ENCODE measurements at places on chromosomes 13 and 19.

- DNase-seq, result no peak
Observed at GRCh38 chr19:50776131-50776530, 5.9 kb downstream of the GPR32 start.

DNA sequence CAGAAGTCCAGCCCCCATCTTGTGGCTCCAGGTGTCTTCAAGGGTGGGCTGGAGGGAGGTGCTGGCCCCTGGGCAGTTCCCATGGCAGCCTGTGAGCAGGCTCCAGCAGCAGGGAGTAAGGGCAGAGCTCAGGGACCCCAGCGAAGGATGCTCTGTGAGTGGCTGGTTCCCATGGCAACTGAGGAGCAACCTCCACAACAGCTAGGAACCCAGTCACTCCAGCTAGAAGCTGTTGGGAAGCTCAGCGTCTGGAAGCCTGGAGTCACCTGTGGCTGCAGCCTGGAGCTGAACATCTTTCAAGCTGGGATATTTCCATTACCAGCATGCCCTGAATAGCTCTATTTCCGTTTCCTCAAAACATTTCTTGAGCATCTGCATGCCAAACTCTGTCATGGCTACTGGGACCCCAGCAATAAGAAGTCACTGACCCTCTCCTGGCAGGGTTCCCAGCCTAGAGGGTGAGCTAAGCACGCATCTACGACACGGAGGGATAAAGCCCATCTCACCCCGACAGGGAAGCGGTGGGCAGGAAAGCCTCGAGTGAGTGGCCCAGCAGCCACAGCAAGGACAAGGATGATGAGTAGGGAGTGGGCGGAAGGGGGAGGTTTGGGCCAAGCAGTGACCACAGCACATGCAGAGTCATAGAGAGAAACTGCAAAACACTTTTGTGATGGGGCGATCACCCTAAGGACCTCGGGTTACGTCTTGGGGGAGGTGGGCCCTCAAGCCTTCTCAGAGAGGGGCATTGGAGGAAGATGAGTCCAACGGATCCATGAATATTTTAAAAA lies 52.6 kb downstream of the ALOX5AP start:
- no peak for DNase-seq

GRCh38 chr19:46860846-46861690 lies at the start of gene ARHGAP35:
TSS of gene ARHGAP35 (plus strand) at chr19:46860997. CDS start at chr19:46918676, 57,679 bp downstream.
- DNase-seq, result peak; percentile 85

DNA sequence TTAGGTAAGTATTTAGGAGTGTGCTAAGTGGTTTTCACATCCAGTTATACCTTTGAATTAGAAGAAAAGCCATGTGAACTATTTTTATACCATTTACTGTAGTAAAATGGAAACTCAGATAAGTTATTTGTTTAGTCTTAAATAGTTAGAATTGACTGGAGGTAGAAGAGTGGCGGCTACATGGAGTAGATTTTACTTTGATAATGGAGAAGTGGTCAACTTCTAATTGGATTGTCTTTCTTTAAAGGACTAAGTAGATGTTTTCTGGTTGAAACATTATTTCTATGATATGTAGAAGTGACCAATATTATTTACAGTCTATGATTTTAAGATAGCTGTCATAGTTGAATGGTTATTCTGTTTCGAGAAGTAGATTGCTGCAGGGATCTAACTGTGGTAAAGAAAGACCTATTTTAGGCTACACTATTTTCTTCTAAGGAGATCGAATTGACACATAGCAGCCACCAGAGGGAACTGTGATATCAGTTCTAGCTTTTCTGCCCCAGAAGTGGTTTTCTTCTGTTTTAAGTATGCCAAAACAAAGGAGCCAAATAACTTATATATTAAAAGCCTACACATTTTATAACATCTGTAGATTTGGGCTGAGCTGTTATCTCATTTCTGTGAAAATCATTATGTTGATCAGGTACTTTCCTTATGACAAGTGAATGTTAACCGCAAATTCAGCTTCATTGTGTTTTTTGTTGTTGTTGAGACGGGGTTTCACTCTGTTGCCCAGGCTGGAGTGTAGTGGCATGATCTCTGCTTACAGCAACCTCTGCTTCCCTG lies 26.1 kb downstream of the ZMYM2 start:
- DNase-seq, result no peak

- DNase-seq, result no peak
Observed at GRCh38 chr19:31334849-31335624, 14.2 kb downstream of the TSHZ3 start.

DNA sequence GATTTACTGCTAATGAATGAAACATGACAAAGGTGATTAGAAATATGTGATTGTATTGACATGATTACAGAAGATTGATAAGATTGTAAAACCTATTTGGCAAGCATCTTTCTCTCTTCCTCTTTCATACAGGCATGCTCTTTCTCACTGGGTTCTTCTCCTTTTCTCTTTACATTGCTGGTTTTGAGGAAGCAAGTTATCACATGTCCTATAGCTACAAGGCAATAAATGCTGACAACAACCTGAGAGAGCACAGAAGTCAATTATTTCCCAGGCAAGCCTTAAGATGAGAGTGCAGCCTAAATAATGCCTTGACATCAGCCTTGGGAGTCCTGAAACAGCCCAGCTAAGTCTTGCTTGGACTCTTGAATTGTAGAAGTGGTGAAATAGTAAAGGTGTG lies 875.0 kb downstream of the SLITRK1 start:
- no peak for DNase-seq

- DNase-seq, result no peak
Observed at GRCh38 chr19:7469669-7470285, 19.1 kb downstream of the PEX11G start.

DNA sequence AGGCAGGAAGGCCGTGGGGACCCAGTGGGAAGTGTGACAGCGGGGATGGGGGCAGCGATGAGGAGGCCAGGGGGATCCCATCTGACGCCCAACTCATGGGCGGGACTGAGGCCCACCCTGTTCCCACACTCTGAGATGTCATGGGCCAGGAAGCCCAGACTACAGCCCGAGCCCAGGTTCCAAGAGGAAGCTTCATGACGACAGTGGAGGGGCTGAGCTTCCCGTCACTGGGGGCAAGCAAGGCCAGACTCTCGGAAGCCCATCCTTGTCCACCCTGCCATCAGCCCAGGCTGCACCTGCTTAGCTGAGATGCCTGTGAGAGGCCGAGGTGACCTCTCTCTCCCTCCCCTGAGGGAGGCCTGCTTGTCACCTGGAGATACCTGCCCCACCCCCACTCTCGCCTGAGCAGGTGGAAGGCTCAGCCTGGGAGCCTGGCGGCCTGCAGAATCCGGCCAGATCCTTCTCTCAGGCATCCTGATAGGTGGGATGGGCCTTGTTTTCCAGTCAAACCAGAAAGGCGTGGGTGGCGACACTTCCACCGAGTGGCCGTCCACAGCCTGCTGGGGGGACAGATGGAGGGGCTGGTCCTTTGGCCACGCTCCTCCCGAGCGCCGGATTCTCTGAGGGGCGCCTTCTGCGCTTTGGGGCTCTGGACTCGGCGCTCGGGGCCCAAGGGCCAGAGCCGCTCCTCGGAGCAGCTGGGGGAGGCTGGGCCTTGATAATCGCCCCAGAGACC lies 4.8 kb downstream of the ZBTB7A start:
- no peak for DNase-seq

- DNase-seq, result peak; percentile 49
Observed at GRCh38 chr13:106100171-106100919, 435.1 kb downstream of the EFNB2 start.

DNA sequence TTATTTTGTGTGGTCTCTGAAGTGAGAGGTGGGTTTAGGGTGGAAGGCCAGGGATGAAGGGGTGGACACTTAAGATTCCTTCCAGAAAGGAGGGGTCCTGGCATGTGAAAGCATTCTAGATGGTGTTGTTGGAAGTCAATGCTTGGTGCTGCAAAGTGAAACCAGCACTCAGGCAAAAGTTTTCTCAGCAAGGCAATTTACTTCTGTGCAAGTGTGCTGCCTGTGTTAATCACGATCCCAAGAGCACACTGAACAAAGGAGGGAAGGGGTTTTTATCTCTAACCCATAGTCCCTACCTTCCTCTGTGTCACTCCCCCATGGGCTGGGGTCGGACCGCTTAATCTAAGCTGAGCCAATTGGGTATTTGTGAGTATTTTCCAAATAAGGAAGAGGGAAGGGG lies 1.3 kb downstream of the ZNF134 start:
- DNase-seq, result no peak

DNA sequence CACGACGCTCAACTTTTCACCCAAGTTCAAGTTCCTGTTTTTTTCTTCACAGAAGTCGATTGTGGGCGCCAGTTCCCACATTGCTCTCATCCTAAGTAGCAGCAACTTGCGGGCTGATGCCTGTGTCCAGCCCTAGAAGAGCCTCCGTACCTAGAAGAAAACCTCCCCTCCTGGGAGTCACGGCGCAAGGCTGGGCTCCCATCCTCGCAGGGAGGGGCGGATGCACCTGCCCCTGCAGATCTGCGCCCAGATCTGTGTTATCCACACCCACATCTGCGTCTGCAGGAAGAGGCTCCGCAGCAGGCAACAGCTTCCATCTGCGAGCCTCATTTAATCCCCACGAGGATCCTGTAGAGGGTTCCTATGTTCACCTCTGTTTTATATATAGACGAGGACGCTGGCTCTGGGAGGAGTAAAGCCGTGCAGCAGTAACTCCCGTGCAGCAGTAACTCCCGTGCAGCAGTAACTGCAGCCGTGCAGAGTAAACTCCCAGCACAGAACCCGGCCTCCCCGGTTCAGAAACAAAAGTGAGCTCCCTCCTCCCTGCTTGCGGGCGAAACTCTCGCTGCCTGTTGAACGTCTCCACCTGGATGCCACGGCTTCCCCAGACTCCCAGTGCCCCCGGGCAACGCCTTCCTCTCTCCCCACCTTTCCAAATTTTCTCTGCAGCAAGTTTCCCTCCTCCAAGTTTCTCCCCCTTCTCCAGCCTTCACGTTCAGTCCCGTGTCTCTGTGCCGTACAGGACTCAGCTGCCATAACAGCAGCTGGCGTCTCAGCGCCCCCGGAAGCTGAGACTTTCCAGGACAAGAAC lies 23.5 kb upstream of the LAIR1 start:
- DNase-seq, result no peak

DNA sequence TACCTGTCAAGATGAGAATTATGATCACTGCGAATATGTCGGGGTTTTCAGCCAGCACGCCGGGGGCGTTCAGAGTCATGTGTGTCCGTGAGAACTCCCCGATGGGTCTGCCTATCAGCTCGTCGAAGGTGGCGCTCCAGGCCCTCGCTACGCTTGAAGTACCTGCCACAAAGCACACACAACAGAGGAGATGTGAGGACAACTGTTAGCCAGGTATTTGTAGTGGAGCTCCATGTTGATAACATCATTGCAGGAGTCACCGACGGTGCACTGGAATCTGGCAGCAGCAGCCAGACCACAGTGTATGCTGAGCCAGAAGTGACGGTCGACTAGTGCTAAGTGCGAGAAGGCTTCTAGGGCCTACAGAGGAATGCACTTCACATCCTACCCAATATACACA lies 62.7 kb downstream of the SLC7A1 start:
- DNase-seq, result no peak

DNA sequence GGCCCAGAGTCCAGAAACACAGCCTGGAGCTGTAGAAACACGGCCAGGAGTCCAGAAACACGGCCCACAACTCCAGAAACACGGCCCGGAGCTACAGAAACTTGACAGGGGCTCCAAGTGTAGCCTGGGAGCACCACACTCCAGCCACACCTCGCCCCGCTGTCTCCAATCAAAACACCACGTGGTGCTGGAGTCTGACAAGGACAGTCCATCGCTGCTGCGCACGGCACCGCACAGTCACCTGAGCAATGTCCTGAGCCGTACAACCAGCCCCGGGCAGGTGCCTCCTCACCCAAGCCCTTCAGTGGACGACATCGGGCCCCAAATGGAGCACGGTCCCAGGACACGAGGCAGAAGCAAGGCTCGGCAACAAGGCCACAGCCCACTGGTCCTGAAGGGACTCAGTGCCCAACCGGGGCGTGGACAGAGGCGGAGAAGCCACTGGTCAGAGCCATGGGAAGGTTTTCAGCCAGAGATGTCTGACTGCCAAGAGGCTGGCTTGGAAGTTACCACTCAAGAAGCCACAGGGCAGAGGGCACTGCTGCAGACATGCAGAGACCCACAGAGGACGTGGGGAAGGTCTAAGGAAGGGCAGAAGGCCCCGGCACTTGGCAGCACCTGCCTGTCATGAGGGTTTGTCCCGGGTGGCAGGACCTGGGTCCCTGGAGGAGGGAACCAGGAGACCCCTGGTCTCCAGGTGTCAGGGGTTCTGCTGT lies 19.7 kb upstream of the PLPP2 start:
- no peak for DNase-seq

DNA sequence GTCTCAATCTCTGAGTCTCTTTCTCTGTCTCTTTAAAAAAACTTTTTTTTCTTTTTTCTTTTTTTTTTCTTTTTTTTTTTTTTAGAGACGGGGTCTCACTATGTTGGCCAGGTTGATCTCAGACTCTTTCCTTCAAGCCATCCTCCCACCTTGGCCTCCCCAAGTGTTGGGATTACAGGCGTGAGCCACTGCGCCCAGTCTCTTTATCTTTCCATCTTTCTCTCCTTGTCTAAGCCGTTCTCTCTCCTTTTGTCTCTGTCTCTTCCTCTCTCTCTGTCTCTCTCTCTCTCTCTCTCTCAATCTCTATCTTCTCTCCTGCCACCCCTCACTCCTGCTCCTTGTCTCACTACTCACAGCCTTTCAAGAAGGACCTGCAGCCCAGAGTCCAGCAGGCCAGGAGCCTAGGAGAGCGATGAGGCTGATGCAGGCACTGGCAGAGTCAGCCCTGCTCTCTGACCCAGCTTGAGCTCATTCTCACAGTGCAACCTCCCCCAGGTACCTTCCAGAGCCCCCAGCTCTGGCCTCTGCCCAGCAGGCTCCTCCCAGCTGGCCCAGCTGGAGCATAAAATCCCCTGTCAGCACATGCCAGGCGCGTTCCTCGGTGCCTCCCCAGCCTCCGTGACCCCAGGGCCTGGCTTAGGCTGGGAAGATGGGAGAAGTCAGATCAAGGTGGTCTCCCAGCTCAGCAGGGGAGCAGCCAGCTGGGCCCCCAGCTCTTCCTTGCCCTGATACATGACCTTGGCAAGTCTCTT lies at the start of gene NPHS1:
Gene NPHS1, minus strand, starts transcription at position 476 of the 752 bp plus-strand sequence. CDS start 667 bp downstream, outside the sequence.
- no peak for DNase-seq

DNA sequence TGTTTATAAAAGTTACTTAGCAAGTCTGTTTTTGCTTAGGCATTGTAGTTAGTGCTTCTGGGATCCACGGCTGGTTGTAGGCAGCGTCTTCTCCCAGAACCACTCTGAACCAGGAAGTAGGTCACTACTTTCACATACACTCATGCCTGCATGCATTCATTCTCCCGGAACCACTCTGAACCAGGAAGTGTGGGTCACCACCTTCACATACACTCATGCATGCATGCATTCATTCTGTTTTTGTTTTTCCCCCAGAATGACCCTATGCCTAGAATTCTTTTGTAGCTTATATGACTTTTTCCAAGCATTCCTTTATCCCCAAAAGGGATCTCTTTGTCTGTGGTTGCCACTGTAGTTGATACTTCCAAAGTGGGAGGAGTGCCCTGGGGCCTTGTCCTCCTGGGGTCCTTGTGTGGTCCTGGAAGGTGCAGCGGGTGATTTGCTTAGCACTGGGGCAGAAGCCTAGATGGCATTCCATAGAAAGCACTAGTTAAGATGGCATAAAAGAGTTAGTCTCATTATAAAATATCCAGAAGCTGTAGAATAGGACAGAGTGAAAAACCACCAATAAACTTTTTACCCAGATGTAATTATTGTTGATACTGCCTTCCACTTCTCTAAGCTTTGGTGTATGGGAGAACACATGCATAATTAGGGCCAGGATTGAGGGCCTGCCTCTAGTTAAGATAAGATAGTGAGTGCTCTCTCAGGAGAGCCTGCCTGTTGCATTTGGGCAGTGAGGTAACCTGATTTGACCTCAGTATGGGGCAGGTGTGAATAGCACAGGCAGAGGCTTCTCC lies 68.6 kb upstream of the TEX29 start:
- DNase-seq, result no peak

- no peak for DNase-seq
Observed at GRCh38 chr19:10587022-10587838, at the start of gene AP1M2. TSS of gene AP1M2 (minus strand) at chr19:10587312. CDS start at chr19:10587231, 81 bp downstream.

GRCh38 chr13:110964229-110965037 lies 49.6 kb upstream of the ANKRD10 start:
- no peak for DNase-seq
